ENCODE measurements at places on chromosomes 6 and 20.

DNA sequence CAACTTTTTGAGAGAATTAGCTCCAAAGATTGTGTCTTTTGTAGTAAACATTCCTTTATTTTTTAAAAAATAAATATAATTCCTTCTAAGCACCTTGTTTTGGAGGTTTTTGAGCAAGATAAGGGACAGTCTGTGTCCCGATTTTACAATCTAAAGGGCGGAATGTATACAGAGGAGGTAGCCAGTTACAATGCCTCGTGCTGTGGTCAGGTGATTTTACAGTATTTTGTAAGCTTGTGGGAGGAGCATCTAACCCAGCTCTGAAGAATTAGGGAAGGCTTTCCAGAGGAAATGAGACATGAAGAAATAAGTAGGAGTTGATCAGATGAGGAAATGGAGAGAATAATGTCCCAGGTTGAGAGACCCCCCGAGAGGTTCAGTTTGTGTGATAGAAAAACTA, 1.3 kb downstream of the HINT3 start:
- no peak for DNase-seq

DNA sequence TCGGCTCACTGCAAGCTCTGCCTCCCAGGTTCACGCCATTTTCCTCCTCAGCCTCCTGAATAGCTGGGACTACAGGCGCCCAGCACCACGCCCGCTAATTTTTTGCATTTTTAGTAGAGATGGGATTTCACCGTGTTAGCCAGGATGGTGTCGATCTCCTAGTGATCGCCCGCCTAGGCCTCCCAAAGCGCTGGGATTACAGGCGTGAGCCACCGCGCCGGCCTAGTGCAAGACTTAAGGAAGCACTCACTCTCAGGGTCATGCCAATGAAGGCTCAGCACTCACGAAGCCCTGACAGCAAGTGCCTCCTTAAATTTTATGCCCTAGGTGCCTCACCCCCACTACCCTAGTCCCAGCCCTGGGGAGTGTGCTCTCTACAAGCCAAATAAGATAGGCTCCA, 4.7 kb upstream of the DOK5 start:
- DNase-seq, result no peak

- DNase-seq, result no peak
Measured at GRCh38 chr20:11675920-11676629, 241.6 kb upstream of the BTBD3 start.

DNA sequence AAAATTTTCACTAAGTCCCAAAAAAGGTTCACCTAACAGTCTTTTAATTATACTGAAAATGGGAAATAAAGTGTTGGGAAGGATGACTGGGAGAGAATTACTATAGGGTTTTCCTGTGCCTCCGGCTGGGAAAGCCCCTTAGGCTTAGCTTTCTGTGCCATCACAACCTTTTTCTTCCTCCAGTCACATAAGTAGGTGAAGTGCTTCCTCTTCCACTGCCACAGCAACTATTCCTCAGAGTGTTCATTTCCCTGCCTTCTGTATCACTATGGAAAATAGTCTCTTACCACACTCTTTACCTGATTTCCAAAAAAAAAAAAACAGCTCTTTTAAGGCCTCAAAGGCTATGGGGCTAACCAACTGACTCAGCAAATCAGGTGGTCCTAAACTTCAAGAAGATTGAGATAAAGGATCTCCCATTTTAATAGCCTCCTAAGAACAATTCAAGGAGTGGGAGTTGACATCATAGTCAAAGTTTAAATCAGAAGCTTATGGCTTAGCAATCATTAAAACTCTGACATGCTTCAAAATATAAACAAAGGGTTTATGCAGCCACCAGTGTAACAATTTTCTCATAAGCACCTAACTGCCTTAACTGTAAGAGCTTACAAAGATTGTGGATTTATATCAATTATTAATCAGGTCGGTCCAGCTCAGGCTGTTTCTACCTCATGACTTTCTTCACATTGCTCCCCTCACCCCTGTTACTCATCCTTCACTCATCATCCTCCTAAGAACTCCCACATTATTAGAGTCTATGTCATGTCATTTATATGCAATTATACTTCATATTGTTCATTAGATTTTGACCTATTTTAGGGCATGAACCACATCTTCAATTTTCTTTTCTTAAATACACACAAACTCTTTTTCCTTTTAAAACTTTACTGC, 95.3 kb downstream of the RNGTT start:
- no peak for DNase-seq

GRCh38 chr6:170237999-170238740, 52.7 kb downstream of the DLL1 start:
- DNase-seq, result no peak

GRCh38 chr6:84018453-84019061, 15.0 kb upstream of the MRAP2 start:
- no peak for DNase-seq

DNA sequence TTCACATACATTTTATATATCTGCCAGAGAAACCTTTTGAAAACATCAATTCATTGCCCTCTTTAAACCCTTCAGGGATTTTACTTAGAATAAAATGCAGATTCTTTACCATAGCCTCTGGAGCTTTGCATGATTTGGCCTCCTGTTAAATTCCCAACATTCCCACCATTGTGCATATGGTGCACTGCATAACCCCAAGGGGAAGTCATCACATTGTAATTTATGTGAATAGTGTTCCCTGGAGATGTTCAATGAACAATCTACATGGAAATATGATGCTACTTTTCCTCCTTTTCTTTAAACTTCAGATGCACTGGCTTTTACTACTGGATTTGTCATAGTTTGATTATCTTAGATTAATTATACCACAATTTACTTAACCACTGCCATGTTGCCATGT, 94.7 kb downstream of the PHF3 start:
- DNase-seq, result no peak

DNA sequence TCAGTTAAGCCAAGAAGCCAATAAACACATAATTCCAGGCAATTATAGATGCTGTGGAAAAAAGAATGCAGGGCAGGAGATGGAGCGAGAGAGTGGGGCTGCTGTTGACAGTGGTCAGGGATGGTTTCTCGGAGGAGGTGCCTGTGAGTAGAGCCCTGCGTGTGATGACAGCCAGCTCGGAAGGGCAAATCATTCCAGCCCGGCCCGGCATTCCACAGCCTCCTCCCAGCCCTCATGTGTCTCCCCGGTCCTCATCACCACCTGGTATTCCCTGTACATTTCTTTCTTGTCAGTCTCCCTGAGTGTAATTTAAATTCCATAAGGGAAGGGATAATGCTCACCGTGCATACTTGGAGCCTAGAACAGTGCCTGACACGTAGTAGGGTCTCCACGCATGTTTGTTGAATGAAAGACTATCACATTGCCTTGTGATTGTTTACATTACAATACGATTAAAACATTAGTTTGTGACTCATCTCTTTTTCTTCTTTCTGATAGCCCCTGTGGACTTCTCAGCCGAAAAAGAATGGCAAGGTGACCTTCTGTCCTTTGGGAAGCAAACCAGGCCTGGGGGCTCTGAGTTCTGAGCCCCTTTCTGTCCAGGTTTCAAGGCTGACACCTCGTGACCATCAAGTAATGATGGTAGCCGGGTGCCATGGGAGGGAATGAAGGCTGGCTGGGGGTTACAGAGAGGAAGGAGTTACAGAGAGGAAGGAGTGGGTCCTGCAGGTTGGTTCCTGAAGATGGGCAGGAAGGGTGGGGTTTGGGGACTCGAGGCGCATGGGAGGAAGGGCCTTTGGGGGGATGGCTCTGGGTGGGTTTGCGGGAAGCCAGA, 379.5 kb upstream of the SULF2 start:
- DNase-seq, result no peak

GRCh38 chr20:47309806-47310426, 46.6 kb downstream of the ZMYND8 start:
- DNase-seq, result peak; percentile 74
